ENCODE measurements at places on chromosomes 4 and X. TPM values are rescaled to one million over a fixed set of nuclear protein-coding genes. Genes with fewer than 3 reads are reported as not detected.

GRCh38 chr4:169098532-169098931 lies 88.5 kb upstream of the CBR4 start:
- no peak for DNase-seq

DNA sequence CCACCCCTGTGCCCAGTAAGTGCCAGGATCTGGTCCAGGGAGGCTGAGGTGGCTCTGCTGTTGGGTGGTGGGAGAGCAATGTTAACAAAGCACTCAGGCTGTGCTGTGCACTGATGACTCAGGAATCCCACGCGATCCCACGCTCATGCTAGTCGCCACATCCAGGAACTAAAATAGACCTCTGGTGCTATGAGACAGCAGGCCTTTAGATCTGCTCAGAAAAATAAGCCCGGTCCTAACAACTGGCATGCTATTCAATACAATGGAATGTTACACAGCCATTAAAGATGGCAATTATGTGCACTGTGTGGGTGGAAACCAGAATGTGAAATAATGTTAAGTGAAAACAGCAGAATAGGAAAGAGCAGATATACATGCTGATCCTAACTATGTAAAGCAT lies 26.0 kb downstream of the ARL13A start:
- DNase-seq = no peak

DNA sequence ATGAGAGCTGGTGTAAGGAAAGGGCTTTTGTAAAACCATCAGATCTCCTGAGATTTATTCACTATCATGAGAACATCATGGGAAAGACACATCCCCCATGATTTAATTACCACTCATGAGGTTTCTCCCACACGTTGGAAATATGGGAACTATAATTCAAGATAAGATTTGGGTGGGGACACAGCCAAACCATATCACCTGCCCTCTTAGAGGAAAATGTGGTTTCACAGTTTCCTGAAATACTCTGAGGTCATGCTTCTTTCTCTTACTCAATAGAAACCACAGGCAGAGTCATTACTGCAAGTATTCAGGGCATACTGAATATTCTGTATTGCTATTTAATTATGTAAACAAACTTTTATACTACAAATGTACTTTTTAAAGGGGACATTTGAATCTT lies 1453.3 kb downstream of the PCDH18 start:
- DNase-seq = no peak

GRCh38 chrX:134712272-134712671 lies 54.0 kb upstream of the PLAC1 start:
- no peak for DNase-seq

The DNAAF6 gene
- total RNA-seq = not detected

GRCh38 chrX:124455966-124456365 lies 109.6 kb downstream of the SH2D1A start:
- no peak for DNase-seq

- DNase-seq = no peak
Measured at GRCh38 chrX:139086246-139086645, 374.7 kb upstream of the FGF13 start.

The CFAP47 gene
- total RNA-seq = not detected

The IDH3G gene
- 63.2 TPM for total RNA-seq

GRCh38 chr4:174483792-174484191 lies 38.5 kb downstream of the HPGD start:
- DNase-seq = no peak

GRCh38 chr4:168886351-168886750 lies 123.7 kb downstream of the CBR4 start:
- DNase-seq = no peak

GRCh38 chr4:74665346-74665745 lies 129.0 kb downstream of the BTC start:
- DNase-seq = no peak

The USP26 gene
- total RNA-seq = not detected

Measured in activated CD8-positive, alpha-beta T cell treated with anti-CD3 and anti-CD28 coated beads, Interleukin-2, amount 10 ng/mL, durations not matched to agents 7 days and 5 days (primary cell).